ENCODE measurements at places on chromosomes 5 and 9.

- peak; percentile 86 for DNase-seq
Measured at GRCh38 chr5:134436523-134437339, 25.1 kb upstream of the CDKN2AIPNL start.

DNA sequence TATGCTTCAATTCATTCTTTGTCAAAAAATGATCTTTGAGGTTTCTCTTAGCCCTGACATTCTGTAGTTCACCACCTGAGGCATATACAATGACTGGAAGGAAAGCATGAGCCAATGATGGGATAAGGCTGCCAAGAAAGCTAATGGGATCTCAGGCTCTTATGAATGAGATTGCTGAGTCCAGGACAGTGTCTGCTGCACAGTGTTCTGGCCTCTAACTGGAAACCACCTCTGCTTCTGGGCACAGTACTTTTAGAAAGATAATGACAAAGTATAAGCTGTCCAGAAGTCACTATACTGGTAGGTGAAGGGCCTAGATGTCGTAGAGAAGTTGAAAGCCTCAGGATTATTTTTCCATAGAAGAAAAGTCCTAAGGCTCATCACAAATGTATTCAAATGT lies 69.1 kb upstream of the PAPPA start:
- DNase-seq: no peak

GRCh38 chr9:11962327-11962726 lies 730.9 kb upstream of the TYRP1 start:
- DNase-seq: peak; percentile 44

DNA sequence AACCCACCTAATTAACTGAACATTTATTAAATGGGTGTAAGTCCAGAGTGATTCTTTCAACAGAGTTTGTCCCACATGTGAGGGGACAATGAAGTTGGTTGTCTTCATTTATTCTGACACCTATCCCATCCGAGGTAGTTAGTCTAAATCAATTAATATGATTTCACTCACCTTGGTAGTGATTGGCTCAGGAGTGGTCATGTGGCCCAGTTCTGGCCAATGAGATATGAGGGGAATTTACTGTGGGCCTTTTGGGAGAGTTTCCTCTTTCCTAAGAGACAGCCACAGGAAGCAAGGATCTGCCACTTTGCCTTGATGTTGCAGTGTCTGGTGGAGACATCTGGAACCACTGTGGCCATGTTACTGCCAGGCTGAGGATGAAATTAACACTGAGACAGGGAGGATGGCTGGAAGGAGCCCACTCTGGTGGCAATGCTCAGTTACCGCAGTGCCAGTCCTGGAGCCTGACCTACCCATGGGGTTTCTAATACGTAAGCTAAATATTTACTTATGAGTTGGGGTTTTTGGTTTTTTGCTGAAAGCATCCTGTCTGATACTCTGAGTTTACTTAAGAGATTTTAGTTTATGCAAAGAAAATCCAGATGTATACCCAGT lies 118.6 kb downstream of the FGF18 start:
- DNase-seq: no peak

GRCh38 chr5:128920345-128921215 lies 44.7 kb upstream of the SLC27A6 start:
- DNase-seq: no peak

- peak; percentile 97 for DNase-seq
Measured at GRCh38 chr5:151093476-151093889, 12.6 kb upstream of the TNIP1 start.

GRCh38 chr9:18294229-18294628 lies 179.7 kb upstream of the ADAMTSL1 start:
- DNase-seq: no peak

GRCh38 chr9:114604989-114605388 lies 6.1 kb upstream of the TMEM268 start:
- no peak for DNase-seq

- no peak for DNase-seq
Measured at GRCh38 chr5:24391816-24392215, 253.0 kb downstream of the CDH10 start.

- DNase-seq: no peak
Measured at GRCh38 chr5:172630082-172630481, 11.0 kb upstream of the NEURL1B start.

DNA sequence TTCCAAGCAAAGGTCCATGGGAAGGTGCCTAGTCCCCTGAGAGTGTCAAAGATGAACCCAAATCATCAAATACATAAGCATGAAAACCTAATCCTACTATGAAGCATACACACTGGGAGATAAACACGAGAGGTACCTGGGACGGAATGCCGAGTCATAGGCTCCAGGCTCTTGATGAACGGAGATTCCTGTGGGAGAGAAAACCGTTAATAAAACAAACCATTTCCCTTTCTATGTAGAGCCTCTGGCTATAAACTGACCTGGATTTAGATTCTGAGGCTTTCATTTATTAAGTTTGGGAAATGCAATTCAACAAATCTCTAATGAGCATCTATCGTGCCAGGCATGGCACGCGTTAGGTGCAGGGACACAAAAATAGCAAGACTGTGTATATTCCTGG lies 206.4 kb upstream of the IL12B start:
- no peak for DNase-seq

- peak; percentile 58 for DNase-seq
Measured at GRCh38 chr9:104970271-104970987, 42.5 kb upstream of the ABCA1 start.

- peak; percentile 87 for DNase-seq
Measured at GRCh38 chr5:92364986-92365550, 982.0 kb upstream of the ARRDC3 start.

DNA sequence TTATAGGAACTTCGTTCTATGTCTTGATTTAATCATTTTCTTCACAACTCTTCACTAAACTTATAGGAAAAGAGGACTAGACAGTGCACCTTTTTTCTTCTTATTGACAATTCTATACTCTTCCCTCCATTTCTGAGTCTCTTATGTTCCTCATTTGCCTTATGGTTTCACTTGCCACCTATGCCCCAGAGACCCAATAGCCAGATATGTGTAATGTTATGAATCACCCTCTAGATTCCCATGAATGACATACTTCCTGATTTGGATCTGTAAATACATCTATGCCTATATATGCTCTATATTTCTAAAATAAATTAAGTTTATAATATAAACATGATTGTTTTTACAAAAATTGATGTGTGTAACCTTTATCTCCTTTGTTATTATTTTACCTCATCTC lies 514.1 kb upstream of the MEF2C start:
- peak; percentile 5 for DNase-seq

- peak; percentile 94 for DNase-seq
Measured at GRCh38 chr5:122756264-122756911, 18.5 kb upstream of the SNX2 start.

DNA sequence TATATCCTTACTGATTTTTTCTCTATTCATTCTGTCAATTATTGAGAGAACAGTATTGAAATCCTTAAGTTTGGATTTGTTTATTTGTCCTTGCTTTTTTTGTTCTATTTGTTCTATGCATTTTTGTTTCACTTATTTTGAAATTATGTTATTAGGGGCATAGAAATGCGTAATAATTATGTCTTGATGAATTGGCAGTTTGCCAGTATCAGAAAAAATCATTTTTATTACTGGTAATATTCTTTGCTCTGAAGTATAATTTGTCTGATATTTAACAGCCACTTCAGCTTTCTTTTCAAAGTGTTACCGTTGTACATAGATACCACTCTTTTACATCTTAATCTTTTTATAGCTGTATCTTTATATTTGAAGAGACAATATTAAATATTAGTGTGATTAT lies 2090.9 kb upstream of the WWC1 start:
- DNase-seq: no peak

DNA sequence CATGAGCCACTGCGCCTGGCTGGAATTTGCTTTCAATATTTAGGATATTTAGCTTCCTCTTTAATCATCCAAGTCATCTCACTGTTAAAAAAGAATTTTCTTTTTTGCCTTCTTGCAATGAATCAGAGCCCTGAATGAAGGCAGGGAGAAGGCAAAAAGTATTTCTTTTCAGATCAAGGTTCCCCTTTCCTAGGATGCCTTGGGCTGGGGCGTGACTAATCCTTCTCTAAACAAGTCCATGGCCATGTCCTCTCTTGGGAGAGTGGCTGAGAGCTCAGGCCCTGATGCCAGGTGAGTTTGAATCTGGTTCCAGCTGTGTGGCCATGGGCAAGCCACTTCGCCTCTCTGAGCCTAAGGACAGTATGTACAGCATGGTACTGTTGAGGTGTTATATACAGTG lies 84.8 kb upstream of the NEURL1B start:
- DNase-seq: peak; percentile 15

GRCh38 chr9:7478646-7479045 lies 320.9 kb downstream of the DMAC1 start:
- DNase-seq: no peak

DNA sequence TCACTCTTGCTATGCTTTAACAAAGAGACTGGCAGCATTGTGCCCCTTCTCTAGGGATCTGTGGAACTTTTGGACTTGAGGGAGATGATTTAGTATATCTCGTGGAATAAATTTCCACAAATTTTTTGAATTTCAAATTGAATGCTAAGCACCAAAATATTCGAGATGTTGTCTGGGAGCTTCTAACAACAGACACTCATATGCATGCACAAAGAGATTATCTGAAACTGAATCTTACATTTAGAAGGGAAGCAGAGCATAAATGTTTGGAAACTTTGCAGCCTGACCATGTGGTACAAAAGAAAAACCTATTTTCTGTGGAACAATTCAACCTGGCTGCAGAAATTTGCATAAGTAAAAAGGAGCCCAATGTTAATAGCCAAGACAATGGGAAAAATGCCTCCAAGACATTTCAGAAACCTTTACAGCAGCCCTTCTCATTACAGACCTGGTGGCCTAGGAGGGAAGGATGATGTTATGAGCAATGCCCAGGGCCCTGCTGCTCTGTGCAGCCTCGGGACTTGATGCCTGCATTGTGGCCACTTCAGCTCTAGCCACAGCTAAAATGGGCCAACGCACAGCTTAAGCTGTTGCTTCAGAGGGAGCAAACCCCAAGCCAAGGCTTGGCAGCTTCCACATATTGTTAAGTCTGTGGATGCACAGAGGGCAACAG lies 285.8 kb upstream of the FAM174A start:
- no peak for DNase-seq

GRCh38 chr9:35406183-35406959 lies 83.5 kb upstream of the RUSC2 start:
- no peak for DNase-seq

- no peak for DNase-seq
Measured at GRCh38 chr5:130063603-130064002, 159.3 kb downstream of the CHSY3 start.

GRCh38 chr9:109599711-109600110 lies 101.6 kb upstream of the PTPN3 start:
- no peak for DNase-seq

GRCh38 chr9:136438548-136439480 lies 831 bp downstream of the INPP5E start:
- DNase-seq: peak; percentile 15

Data from fibroblast of the aortic adventitia (primary cell).